ENCODE measurements at places on chromosomes 1 and 21.

GRCh38 chr1:230707732-230708630 is 5.9 kb downstream of the AGT start:
- no peak for DNase-seq

GRCh38 chr21:44540741-44541288 is 820 bp upstream of the KRTAP10-1 start:
- no peak for DNase-seq

GRCh38 chr1:36861375-36861774 is 172.9 kb downstream of the GRIK3 start:
- no peak for DNase-seq

DNA sequence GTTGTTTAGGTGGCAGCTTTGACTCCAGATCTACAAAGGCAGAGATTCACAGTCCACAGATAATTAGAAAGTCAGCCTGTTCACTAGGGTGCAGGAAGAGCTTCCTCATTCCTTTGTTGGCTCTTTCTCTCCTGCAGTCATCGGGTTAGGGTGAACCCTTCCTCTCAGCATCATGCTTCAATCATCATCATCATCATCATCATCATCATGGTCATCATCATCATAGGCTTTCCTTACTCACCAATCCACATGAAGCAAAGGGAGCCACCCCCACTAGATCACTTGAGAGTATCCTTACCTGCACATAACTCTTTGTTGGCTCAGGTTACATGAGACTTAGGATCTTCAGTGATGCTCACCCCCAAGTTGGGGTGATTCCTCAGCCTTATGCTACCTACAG is 19.0 kb downstream of the MPZ start:
- no peak for DNase-seq
